ENCODE measurements at places on chromosomes 6 and 20.

DNA sequence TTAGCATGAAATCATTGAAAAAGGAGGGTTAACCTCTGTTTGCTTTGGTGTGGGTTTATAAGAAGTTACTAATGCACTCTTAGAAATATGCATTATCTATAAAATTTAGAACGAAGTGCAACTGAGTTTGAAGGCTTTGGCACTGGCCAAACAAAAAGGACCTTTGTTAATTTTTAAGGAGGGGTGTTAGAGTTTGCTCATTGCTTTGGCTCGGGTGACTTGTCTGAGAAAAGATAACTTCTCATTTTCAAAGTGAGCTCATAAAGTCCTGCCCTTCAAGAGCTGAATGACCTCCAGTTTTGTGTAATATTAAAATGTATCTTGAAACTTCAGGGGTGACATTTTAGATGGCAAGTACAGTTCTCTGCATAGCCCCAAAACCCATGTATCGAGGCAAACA lies 25.9 kb downstream of the NEDD9 start:
- DNase-seq, result no peak

- DNase-seq, result no peak
Measured at GRCh38 chr6:72212686-72213085, 326.3 kb downstream of the RIMS1 start.

DNA sequence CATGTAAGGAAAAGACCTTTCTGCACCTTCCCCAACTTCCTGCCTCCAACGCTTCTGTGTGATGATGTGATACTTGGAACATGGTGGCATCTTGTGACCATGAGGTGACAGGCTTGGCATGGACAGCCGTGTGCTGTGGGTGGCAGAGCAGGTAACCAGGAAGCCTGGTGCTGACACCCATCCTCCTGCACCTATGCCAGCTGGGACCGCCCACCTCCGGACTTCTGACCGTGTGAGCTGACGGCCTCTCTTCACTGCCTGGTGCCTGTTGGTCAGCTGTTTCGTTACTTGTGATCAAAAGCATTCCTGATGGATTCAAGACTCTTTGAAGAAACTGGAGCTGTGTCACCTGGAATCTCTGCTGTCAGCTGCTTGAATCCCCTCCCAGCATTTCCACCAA lies 70.3 kb downstream of the TMEM242 start:
- no peak for DNase-seq

DNA sequence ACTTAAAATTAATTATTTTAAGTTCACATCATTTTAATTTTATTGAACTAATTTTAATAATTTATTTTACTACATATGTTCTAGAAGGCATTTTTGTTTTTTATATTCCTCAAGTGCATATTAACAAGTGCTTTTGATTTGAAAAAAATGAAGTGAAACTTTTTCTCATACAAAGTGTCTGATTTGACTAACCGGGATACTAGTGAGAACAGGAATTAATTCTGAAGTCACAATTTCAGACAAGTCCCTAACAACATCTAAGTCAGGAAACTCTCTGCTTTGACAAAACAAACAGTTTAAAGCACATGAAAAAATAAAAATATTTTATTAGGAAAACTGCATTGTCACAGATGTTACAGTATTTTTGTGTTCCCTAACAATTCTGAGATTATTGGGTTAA lies 1166.3 kb upstream of the CITED2 start:
- no peak for DNase-seq

DNA sequence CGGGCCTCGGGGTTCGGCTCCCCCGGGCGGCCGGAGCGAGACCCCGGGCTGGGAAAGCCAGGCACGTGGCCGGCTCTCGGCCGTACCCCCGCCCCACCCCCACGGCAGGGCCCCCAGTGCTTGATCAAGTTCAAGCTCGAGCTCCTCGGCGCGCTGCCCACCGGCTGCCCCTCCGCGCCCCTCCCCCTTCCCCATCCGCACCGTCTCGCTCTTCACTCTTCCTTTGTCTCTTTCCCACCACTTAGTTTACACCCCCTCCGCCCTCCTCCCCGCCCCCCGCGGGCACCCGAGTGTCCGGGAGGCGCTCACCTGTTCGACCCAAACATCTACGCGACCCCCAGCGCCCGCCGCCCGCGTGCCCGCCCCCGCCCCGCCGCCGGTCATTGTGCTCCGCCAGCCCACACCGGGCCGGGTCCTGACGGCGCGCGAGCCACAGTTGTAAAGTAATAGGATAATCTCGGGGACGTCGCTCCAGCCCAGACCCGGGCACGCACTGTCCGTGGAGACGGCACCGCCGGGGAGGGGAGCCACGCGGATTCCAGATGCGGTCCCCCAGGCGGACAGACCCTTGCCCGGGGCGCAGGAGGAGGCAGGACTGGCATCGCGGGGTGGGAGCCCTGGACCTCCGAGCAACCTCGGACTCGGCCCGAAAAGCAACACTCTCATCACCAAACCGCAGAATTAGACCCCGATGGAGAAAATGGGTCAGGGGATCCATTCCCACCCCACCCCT lies 100.7 kb downstream of the NOL4L start:
- DNase-seq, result no peak

- DNase-seq, result no peak
Measured at GRCh38 chr6:25370178-25371036, 91.2 kb downstream of the CARMIL1 start.

- peak; percentile 59 for DNase-seq
Measured at GRCh38 chr6:10901770-10902169, 14.9 kb downstream of the SYCP2L start.

GRCh38 chr6:6248651-6249050 lies 71.8 kb downstream of the F13A1 start:
- DNase-seq, result no peak

DNA sequence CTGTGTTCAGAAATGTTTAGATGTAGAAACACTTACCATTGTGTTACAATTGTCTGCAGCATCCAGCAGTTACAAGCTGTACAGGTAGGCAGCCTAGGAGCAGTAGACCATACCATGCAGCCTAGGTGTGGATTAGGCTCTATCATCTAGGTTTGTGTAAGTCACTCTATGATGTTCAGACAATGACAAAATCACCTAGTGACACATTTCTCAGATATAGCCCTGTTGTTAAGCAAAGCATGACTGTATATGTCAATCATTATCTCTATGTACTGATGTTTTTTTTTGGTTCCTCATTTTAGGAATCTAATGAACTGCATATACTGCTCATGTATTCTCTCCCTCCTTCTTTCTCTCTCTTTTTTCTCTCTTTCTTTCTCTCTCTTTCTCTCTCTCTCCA lies 22.2 kb downstream of the CST8 start:
- DNase-seq, result no peak

GRCh38 chr6:36989264-36989663 lies 3.3 kb upstream of the MTCH1 start:
- no peak for DNase-seq

DNA sequence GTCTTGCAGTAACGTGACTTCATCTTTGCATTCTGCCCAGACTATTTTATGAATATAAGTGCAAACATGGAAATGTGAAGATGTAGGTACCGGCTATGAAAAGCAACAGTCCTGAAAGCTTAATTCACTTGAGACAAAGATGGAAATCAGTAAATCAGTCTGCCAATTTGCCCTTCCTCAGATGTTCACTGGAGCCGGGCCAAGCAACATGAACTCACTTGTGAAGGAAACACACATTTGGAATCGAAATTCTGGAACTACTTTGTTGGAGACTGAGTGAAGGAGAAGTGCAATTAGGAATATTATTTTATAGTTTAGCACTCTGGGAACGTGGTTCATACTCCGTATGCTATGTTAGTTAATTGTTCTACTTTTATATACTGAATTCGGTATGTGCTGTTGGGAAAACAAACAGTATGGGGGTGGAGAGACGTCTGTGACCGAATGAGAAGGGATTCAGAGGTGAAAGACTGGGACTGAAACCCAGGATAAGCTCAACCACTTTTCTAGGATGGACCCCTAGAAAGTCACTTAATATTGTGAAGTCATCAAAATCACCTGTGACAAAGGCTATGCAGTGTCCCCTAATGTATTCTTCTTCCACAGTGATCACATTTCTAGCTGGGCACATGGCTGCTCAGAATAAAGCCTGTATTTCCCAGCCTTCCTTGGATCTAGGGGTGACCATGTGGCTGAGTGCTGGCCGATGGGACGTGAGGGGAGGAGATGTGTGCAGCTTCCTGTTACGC lies 95.5 kb downstream of the PREX1 start:
- no peak for DNase-seq

DNA sequence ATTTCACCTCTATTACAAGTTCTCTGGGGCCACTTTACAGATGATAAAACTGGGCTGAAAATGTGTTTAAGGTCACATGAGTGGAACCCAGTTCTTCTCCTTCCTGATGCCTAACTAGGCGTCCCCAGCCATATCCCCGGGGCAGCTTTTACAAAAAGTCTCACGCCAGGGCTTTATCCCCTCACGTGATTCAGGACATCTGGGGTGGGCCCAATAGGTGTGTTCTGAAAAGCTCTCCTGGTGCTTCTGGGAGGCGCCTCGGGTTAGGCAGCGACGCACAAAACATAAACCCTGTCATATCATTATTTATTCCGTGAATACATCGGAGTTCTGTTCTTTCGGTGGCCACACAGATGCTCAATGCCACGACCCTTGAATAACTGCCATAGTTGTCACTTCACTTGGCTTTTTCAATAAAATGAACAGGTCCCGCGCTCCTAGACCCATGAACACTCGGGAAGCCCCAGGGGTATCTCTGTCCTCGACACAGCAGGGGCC lies 32.1 kb downstream of the SF3B5 start:
- DNase-seq, result no peak

GRCh38 chr6:26379292-26379691 lies 3.6 kb upstream of the BTN2A2 start:
- DNase-seq, result no peak

- no peak for DNase-seq
Measured at GRCh38 chr6:6537488-6538260, 50.8 kb upstream of the LY86 start.

- no peak for DNase-seq
Measured at GRCh38 chr6:84707171-84707570, 57.2 kb downstream of the TBX18 start.

- DNase-seq, result no peak
Measured at GRCh38 chr6:14757418-14757817, 488.5 kb upstream of the JARID2 start.

GRCh38 chr6:33861722-33862121 lies 57.9 kb upstream of the MLN start:
- no peak for DNase-seq

GRCh38 chr20:12825226-12825595 lies 183.6 kb upstream of the SPTLC3 start:
- no peak for DNase-seq

DNA sequence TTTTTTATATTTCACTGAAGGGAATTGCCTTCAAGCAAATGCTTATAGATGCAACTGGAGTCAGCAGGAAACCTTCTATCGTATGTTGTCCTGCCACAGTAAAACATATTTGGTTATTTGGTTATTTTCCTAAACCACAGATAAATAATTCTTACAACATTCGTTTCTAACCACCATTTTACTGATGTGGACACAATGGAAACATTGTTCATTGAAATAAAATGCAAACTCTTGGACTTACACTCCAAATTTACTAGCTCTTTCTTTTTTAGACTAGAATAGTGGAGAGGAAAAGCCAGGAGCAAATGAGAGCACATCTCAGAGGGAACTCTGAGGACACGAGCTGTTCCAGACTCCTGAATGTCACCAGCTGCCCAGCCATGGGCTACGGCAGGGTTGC lies 114.8 kb downstream of the RPS12 start:
- DNase-seq, result no peak

DNA sequence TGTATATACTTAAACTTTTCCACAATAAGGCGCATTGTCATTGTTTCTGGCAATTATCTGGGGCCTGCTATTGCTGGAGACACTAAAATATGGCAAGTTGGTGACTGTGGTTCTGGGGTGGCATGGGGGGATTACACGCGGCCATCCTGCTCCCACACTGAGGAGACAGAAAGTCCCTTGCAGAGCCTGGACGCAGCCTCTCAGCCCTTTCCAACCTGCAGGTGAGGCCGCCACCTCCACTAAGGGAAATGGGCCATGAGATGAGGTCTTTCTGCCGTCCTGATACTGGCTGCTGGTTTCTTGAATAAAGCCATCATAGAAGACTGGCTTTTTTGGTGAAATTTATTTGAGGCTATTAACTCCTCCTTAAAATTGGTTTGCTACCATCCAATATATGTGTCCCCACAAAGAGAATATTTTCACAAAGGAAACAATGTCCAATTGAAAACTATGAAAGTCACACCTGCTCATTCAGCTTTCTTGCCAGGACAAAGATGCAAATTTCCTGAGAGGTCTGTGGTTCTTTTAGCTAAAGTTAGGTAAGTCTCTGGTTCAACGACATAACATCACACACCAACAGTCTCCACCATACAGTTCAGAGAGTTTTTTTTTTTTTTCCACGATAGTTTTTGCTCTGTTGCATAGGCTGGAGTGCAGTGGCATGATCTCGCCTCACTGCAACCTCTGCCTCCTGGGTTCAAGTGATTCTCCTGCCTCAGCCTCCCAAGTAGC lies 13.0 kb downstream of the TXNDC5 start:
- no peak for DNase-seq

GRCh38 chr6:137389150-137389704 lies 105.0 kb downstream of the OLIG3 start:
- no peak for DNase-seq

DNA sequence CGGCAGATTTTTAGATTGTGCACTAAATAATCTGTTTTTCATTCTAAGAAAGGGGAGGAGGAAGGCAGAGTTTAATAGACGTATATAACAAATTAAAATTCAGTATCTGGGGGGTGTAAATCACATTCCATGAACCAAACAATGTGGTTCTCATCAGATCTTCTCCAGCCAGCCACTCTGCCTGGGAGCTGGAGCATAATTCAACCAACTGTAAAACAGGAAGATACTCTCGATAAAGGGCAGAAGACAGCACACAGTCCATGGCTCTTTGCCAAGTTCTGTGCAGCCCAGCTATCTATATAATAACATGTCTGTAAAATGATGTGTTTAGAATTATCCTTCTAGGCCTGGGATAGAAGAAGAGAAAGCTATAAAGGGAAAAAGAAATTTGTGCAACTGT lies 289.9 kb upstream of the ZFP64 start:
- no peak for DNase-seq

- DNase-seq, result no peak
Measured at GRCh38 chr6:162315291-162315690, 412.3 kb downstream of the PRKN start.

DNA sequence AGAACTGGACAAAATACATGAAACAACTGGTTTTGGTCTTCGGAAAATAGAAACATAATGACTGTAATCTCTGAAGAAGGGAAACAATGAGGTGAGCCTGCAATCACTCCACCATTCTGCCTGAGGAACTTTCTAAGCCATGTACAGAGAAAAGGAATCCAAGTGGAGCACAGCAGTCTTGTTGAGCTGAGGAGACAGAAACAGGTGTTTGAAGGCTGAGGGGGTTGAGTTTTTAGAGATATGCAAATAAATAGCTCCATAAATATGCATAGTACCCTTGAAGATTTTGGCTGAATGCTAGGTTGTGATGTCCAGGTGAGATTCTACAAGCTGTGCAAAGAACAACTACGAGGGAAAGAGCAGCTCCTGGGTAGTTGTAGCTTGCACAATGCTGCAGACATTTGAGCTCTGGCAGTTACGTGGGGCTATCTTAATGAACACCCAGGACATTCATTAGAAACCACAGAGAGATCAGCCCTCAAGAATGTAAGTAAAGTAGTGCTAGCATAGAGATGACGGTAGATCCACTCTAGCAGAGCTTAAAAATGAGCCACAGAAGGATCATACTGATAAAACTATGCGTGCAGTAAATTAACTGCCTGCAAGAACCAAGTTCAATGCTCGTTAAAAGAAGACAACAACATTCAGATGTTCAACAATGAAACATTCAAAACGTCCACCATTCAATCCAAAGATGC lies 24.3 kb downstream of the TUBB2B start:
- DNase-seq, result no peak

- peak; percentile 70 for DNase-seq
Measured at GRCh38 chr20:63735859-63736718, at the start of gene LIME1. Gene LIME1, plus strand, starts transcription at chr20:63736664. Its CDS starts 886 bp downstream, at chr20:63737550.

- DNase-seq, result no peak
Measured at GRCh38 chr20:11790046-11790445, 127.6 kb upstream of the BTBD3 start.

Measured in GM19239 (cell line).